ENCODE measurements at places on chromosomes 6 and 20.

DNA sequence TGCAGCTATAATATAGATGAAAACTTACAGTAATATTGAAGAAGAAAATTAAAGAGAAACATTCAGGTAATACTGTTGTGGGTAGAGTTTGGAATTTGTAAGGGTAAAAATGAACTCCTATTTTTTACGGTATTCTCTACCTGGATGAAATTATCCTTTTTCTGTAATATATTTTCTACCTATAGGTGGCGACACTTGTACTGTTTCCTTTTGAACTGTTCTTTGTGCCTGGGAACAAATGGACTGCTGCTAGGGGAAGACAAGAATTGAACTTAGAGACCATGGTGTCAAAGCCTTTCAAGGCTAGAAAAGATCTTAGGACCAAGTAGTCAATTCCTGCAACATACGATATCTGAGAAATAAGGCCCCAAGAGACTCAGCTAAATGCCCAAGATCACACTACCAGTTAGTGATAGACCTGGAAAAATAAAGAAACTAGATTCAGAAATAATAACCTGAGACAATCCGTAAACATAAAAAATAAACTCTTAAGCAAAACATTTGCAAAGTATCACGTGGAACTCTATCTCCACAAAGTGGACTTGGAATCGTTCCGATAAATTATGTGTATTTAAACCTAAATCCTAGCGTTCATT, 383.8 kb downstream of the TFAP2A start:
- DNase-seq: no peak

GRCh38 chr6:107991772-107992550, 34.0 kb upstream of the SEC63 start:
- DNase-seq: no peak

DNA sequence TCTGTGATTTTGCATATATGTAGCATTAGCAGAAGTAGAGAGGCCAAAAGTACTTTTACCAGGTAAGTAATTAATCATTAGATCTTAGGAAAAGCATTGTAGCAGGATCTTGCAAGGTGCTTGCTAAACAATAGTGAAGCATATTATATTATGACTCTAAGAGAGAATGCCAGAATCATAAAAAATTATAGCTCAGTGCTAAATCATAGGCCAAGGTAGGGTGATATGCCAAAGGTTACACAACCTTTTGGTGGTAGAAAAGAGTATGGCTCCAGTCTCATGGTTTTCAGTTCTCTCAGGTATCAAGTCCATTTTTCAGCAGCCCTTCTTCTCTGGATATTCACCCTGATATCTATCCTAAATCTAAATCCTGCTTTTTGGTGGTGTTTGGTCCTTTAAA, 16.9 kb upstream of the TMEM30A start:
- DNase-seq: no peak

DNA sequence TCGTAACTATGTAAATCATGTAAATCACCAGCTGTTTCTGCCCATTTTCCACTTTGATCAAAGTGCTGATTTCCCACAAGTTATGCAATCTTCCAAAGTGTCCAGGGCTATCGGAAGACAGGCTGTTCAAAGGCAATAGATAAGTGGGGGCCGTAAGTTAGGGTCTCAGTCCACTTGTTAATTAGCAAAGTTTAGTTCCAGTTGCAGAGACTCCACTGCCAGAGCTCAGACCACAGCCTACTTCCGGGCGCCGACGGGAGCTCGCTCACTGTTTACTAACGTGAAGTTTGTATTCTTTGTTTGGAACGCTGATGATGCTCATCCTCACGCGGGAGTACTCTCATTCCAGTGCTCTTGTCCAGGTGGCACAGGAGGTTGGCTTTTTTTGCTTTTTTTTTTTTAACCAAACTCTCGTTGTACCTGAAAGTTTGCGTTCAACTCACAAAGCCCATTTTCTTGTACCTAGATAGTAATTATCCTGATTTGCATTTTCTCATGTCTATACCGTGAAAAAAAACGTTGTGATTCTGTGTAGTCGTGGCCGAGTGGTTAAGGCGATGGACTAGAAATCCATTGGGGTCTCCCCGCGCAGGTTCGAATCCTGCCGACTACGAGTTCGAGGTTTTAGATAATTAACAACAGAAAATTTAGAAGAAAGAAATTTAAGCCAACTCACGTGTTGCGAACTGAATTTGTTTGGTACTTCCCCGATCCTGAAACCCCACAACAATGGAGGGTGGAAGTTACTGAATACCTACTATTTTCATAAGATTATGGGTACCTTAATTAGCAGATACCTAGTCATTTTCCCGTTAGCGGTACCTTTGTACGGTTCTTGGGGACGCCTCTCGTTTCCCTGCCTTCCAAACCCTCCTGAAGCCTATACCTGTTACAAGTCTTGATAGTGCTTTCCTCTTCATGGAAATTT, 29.9 kb upstream of the ZNF184 start:
- DNase-seq: no peak

DNA sequence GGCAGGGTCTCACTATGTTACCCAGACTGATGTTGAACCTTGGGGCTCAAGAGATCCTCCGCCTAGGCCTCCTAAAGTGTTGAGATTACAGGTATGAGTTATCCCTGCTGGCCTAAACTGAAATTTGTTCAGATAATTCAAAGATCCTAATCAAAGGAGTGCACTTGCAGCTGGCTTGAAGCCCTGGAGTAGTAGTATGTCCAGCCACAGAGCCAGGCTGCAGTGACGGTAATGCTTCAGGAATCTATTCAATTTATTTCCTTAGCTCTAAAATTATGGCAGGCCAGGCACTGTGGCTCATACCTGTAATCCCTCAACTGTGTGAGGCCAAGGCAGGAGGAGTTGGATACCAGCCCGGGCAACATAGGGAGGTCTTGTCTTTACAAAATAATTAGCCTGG, 1.4 kb upstream of the DDX43 start:
- DNase-seq: no peak

GRCh38 chr20:59568509-59569024, 35.8 kb upstream of the PHACTR3 start:
- no peak for DNase-seq

- no peak for DNase-seq
These were observed 28.0 kb downstream of the RAB44 start for GRCh38 chr6:36725581-36725980.

DNA sequence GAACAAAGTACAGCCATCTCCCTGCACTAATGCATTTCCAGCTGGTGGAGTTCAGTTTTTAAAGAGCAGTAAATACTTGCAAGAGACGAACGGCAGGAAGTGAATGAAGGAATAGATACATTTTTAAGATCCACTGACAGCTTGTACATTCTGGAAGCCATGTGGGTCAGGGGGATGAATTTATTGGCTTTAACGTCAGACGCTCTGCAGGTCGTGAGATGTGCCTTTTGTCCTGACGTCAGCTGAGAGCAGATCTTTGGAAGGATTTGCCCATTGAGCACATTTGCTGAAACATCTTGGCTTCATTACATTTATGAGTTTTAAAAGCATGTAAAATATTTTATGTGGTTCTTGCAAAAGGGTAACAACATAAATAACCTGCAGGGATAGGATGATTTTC, 29.5 kb upstream of the SALL4 start:
- no peak for DNase-seq

DNA sequence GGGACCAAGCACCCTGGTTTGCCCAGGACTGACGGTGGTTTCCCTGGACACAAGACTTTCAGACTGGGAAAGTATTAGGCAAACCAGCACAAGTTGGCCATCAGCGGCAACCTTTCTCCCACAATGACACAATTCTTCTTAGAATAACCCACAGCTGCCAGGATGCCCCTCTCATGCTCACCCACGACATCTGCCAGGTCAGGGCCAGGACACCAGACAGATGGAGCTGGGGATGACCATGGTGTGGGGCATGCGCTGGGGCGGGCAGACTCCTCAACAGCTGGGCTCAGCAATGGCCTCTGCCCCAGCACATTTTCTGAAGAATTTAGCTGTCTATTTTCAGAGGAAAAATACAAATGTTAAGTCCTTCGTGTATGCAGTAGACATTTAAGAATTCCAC, 226.4 kb downstream of the FNDC1 start:
- DNase-seq: no peak

DNA sequence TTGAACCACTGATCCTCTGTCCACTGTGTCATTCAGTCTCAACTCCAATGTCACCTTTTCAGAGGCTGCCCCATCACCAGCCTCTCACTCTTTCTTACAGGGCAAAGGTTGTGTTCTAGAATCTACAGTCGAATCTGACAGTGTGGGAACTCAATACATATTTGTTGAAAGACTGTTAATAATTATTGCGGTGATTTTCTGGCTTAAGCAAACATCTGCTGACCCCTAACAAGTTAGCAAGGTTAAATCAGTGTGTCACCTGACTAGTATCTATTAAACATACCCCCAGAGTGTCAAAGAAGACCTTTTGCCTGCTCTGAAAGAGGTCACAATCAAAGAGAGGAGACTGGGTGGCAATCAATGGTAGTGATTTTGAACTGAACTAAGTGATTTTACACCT, 41.9 kb downstream of the ELOVL2 start:
- DNase-seq: no peak

GRCh38 chr6:107624541-107624940, 134.6 kb downstream of the SOBP start:
- no peak for DNase-seq

DNA sequence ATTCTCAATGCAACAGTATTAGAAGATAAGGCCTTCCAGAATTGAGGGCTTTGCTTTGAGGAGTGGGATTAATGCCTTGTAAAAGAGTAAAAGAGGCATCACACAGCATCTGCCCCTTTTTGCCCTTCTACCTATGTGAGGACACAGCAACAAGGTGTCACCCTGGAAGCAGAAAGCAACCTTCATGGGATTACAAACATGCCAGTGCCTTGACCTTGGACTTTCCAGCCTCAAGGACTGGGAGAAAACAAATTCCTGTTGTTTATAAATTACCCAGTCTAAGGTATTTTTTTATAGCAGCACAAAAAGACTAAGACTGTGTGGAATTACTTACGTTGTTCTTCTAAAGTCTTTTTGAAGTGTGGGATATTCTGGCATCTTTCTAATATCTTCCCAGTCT, 150.0 kb upstream of the SLC22A16 start:
- DNase-seq: no peak

DNA sequence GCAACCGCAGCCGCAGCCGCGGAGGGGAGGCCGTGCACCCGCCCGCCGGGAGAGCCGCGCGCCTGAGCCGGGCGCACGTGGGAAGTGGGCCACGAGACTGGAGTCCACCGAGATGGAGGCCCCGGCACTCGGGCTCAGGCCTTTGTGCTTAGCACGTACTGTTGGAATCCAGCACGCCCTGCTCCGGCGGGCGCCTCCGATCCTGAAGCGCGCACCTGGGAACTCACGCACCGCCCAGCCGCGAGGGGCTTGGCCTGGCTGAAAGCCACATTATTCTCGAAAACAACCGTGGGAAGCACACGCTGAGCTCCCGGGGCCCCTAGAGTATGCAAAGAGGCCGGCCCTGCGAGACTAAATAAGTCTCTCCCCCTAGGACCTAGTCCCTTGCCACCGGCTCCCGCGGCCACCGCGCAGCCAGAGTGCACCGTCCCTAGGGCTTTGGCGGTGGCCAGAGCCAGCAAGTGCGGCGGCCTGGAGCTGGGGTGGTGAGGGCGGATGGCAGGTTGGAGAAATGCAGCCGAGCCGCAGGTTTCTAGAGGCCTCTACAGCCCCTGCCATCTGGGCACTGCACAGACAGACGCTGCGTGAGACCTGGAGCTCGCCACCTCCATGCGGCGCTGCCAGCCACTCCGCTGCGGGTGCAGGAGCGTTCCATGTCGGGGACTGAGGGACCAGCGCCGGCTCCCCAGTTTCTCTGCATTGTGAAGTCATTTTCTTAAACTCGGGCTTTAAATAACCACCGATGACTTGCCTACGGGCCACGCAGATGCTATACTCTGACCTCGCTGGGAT, 42.0 kb upstream of the LY86 start:
- no peak for DNase-seq

GRCh38 chr20:4052554-4052953, 37.2 kb upstream of the RNF24 start:
- DNase-seq: no peak

DNA sequence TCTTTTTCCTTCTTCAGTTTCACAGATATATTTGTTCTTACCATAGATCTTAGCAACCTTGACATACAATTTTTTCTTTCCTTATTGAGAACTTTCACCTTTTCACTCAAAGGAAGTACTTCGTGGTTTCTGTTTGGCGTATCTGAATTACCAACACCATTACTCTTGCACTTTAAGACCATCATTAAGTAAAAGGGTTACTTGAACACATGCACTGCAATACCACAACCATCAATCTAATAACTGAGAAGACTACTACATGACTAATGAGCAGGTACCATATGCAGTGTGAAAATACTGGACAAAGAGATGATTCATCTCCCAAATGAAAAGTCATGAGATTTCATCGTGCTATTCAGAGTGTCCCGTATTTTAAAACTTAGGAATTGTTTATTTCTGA, 21.7 kb upstream of the SENP6 start:
- DNase-seq: no peak

GRCh38 chr6:41428336-41428995, 93.1 kb downstream of the NCR2 start:
- no peak for DNase-seq

GRCh38 chr6:15990179-15990578, 138.7 kb upstream of the MYLIP start:
- DNase-seq: no peak

GRCh38 chr20:41526327-41526726, 91.8 kb downstream of the CHD6 start:
- DNase-seq: no peak

- no peak for DNase-seq
These were observed 61.1 kb downstream of the IL20RA start for GRCh38 chr6:136983687-136984086.

DNA sequence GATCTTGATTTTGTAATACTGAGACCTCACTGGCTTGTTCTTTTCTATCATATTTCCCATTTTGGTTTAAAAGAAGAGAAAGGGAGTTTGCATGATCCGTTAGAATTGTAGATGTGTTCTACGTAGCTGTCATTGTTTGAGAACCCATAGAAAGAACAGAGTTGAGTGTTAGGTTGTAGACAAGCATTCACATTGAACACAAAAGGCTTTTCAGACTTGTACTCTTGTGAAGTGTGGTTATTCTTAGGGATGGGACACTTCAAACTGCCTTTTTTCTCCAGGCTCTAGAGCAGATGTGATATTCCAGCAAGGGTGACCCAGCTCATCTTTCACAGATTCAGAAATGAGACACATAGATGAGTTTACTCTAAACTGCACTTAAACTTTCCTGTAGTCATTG, 19.9 kb downstream of the FOXO3 start:
- DNase-seq: no peak

DNA sequence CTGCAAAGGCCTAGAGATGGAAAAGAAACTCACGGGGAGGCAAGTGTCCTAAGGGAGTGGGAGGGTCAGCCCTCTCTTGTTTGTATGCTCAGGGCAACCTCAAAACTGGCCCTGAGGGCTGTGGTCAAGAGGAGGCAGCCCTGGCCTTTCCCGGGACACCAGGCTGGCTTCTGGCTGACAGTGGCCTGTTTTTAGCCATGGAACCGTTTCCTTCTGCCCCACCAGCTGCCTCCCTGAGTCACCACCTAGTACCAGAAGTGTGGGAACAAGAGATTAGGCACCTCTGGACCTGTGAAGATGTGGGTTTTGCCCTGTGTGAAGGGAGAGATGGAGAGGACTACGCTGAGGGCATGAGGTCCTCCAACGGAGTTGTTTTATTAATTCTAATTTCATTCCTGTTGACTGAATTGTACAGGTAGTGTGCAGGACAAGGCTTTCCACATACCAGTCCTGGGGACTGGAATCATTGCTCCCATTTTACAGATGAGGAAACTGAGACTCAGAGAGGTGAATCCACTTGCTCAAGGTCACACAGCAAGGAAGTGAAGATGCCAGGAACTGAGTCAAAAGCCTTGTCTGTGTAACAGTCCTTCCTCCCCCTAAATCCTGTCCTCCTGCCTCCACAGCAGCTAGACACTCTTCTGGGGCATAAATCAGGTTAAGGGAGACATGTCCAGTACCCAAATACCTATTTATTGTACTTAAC, 5.5 kb downstream of the FOXS1 start:
- DNase-seq: no peak
